ENCODE measurements at places on chromosomes 2 and 18.
A peak's percentile ranks its signal among the peaks of the same experiment; 100 is the strongest.

DNA sequence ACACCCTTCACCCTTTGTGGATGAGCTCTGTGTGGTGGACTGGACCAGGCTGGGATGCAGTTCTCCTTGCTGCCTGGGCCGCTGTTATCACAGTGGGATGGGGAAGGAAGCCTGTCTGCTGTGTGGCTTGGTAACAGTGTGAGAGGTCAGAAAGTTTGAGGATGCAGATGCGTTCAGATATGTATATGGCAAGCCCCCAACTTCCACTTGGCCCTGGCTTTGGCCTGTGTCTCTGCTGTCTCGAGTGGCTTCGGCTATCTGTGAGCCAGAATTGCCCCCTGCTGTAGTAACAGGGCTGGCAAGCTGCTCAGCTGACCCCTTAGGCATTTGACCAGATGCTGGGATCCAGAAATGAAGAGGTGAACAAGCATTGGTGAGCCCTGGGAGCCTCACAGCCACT, 106.8 kb downstream of the WDSUB1 start:
- no peak for DNase-seq

DNA sequence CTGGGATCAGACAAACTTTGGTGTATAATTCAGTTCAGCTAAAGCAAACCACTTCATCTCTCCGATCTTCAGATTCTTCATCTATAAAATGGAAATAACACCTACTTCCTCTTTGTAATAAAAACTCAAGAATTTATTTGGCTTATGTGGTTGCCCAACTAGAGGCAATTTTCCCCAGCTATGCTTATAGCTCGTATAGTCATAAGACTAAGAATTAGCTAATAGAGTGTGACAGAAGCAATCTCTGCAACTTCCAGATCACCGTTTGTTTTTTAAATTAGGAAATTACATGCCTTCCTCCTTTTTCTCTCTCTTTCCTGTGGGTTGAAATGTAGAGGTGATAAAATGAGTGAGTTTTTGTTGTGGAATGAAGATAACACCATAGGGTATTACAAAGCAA, 35.3 kb upstream of the KCNF1 start:
- DNase-seq = no peak

GRCh38 chr2:102137138-102137537, 5.4 kb upstream of the IL1R1 start:
- no peak for DNase-seq

DNA sequence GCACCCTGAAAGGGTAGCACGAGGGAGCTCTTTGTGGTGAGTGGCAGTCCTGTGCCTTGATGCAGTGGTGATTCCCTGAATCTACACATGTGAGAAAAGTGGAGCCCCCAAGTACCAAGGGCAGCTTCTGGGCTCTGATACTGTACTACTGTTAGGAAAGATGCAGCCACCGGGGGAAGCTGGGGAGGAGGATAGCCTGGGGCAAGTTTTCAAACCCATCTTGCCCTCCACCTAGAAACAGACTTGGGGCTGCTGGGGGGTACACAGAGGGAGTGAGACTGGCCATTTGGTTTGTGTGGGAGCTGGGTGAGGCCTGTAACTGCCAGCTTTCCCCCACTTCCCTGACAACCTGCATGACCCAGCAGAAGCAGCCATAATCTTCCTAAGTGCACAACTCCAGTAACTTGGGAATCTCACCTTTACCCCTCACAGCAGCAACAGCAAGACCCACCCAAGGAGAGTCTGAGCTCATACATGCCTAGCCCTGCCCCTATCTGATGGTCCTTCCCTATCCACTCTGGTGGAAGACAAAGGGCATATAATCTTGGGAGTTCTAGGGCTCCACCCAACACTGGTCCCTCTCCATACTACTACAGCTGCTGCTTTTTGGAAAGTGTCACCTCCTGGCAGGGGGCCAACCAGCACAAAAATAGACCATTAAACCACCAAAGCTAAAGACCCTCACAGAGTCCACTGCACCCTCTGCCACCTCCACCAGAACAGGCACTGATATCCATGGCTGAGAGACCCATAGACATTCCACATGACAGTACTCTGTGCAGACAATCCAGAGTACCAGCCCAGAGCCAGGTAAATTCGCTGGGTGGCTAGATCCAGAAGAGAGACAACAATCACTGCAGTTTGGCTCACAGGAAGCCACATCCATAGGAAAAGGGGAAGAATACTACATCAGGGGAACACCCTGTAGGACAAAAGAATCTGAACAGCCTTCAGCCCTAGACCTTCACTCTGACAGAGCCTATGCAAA, 8.2 kb downstream of the MALL start:
- DNase-seq = no peak

GRCh38 chr2:160157861-160158829, 41.9 kb downstream of the ITGB6 start:
- DNase-seq = no peak

- DNase-seq = no peak
Measured at GRCh38 chr2:183474912-183475695, 350.9 kb downstream of the NUP35 start.

DNA sequence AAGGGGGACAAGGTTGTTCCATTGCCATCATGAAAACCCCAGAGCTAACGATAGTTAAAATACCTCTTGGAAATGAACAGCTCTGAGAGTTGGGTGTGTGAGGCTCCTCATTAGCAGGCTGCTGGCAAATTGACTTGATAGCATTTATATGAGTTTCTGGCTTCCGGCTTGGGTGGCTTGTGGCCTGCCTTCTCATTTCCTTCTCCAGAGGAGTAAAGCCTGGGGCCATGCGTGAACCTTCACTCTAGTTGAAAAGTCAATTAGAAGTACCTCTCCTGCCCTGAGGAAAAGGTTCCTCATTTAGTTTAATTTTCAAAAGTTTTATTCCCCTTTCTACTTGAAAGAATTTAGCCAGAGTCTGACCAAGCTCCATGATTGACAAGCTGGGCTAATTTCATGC, 67.1 kb downstream of the MGAT5 start:
- DNase-seq = peak; percentile 90

GRCh38 chr2:124683536-124684428, 658.7 kb downstream of the CNTNAP5 start:
- no peak for DNase-seq

DNA sequence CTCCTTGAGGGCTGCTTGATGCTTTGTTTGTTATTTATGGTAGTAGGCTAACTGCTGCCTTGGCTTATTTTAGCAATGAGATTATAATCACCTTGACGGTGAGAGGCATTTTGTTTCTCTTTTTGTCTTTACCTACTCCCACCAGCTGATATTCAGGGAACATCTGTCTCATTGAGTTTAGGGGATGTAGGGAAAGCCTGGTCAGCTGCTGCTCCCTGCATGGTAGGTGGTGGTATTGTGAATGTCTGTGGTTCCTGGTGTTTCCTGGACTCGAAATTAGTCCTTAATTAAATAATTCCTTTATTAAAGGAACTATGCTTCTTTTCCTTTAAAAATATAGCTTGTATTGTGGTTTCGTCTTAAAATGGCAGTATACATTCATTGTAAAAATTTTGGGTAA, 77.8 kb downstream of the ADAM23 start:
- no peak for DNase-seq

DNA sequence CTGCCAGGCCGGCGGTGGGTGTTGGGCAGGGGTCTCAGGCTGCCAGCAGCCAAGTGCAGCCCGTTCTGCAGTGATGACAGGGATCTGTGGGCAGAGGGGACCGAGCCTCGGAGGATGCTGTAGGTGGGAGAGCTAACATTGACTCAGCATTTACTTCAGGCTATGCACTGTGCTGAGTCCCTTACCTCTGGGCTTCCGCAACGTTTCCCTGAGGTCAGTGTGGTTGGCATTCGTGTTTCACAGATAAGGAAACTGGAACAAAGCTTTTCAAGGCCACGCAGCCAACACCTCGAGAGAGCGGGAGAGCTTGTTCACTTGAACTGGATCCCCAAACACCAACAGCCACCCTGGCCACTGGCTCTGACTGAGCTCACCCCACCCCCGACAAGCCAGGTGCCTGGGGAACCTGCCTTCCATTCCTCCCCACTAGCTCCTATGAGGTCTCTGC, 839 bp upstream of the GPR148 start:
- no peak for DNase-seq

GRCh38 chr2:74714691-74715080, 60.6 kb downstream of the SEMA4F start:
- DNase-seq = no peak

DNA sequence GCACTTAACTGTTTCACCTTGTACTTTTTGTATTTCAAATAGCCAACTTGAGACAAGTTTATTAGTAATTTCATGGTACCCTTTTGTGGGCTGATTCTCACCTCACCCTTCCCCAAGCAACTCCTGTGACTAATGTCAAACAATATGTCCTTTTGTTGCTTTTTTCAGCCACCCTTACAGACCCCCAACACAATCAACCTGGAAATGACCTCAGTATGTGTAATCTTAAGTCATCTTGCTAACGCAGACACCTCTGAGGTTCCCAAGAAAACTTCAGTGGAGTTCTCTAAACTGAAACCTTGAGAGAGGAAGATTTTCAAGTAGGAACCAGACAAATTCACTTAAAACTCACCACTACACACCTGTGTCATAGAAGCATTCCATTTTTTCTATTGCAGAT, 69.5 kb downstream of the KYNU start:
- no peak for DNase-seq

DNA sequence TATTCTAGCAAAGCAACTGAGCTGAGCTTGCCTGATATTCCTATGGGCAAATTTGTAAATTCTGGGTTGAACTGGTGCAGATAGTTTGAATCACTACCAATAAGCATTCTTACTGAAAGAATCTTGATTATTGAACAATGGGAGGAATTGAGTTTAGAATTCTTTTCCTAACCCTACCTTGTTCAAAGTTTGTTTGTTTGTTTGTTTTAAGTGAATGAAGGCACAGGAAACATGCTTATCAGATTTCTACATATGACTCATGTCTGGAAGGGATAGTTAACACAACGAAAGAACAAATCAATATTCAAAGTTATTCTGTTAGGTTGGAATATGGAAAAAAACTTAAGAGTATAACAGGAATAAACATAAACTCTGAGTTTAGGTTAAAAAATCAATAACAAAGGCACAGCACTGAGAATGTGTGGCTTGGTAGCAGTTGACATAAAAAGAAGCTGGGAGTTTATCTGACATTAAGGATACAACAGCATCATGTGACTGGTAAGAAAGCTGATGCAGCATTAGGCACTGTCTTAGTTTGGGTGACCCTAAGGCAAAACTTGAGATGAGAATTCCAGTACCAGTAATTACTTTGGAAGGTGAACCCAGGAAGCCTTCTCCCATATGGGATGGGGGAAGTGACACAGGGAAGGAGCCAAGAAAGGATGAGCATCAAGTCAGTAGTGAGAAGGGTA, 20.9 kb downstream of the BOD1L2 start:
- no peak for DNase-seq

GRCh38 chr2:238475566-238475965, 48.8 kb downstream of the ASB1 start:
- DNase-seq = no peak

DNA sequence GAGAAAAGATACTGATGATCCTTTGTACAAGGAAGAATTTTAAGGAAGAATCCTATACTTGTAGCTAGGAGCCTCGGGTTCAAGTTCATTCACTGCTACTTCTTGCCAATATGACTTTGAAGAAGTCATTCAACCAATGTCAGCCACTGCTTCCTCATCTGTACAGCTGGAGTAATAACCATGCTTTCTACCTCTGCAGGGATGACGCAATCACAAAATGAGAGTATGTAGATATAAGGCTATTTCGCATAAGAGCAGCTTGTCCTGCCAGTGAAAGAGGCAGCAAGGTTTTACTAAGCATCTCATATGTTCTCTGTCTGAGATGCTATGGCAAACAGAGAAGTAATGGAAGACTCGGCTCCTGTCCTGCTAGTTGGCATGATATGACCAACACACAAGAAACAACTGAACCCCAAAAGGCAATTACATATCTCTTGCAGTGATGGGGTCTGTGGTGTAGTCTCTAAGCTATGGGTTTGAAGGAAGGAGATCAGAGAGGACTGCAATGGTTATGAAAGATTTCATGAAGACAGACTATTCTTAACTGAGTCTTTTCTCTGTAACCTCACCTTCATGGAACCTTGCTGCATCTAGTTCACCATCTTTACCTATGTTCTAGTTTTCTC, 9.2 kb downstream of the AAK1 start:
- DNase-seq = no peak

DNA sequence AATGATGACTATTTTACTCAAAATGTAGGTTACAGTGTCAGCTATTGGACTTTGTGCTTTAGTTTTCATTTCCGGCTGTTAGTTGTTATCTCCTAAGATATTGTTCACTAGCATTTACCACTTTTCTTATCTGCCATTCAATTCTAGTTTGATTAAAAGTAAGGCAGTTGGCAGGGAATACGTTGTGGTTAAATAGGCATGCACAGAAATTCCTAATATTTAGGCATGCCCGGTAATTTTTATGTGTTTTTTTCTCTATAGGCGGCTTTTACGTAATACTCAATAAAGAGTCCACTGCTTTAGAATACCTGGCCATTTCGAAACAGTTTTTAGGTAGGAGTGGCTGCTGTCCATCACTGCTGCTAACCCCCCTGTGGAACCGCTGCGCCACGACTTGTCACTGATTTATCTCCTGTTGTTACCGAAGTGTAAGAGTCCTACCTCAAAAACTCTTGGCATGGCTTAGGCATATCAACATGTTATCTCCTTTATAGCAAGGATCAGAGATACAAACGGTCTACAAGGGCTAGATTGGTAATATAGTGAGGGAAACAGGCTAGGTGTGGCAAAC, 39.5 kb downstream of the BABAM2 start:
- no peak for DNase-seq

All from Kasumi-1 (cell line).